SJSA1 (cell line): ENCODE measurements at places on chromosomes 3 and 15. TPM values are rescaled to one million over a fixed set of nuclear protein-coding genes. Genes with fewer than 3 reads are reported as not detected.

DNA sequence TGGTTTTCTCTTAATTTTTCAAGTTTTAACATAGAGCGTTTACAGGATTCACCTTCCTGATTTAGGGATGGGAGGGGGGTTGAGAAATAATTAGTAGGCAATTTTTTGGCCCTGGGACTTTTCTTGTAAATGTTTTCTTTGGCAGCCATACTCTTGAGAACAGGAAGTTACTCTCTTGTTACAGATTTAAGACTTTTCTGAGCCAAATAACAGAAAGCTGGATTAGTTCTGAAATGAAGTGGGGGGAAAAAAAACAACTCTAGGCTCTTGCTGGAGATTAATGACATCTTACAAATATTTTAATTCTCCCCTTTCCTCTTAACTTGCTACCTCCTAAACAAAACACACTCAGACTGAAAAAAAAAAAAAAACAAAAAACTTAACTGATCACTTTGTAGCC is 13.8 kb upstream of the POLR2M start:
- no peak for DNase-seq

The CD86 gene
- not detected in 2 replicates for total RNA-seq

- DNase-seq = no peak
These were observed 73.4 kb downstream of the SLC6A11 start for GRCh38 chr3:10889206-10889960.

DNA sequence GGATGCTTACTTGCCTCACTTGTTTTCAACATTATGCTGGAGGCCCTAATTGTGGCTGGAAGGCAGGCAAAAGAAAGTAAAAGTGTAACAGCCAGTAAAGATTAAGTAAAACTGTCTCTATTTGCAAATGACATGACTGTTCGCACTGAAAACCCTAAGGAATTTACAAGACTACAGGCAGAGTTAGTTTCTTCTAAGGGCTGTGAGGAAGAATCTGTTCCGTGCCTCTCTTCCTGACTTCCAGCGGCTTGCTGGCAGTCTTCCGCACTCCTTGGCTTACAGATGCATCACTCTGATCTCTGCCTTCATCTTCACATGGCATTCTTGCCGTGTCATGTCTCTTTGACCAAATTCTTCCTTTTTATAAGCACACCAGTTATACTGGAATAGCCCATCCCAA is 86.1 kb downstream of the DLG1 start:
- no peak for DNase-seq

The FAM107A gene
- not detected in 2 replicates for total RNA-seq
